ENCODE measurements at places on chromosomes 2 and 18. TPM values are rescaled to one million over a fixed set of nuclear protein-coding genes. Genes with fewer than 3 reads are reported as not detected.

The SERPINB13 gene
- not detected for total RNA-seq

The PPP4R3B gene
- total RNA-seq: 69.9 TPM

The HTR2B gene
- 0.14 TPM for total RNA-seq

The ADGRF3 gene
- 0.35 TPM for total RNA-seq

The ALPP gene
- not detected for total RNA-seq

The KCNE4 gene
- 7.4 TPM for total RNA-seq

The POU3F3 gene
- not detected for total RNA-seq

The FAM110C gene
- 41.8 TPM for total RNA-seq

- no peak for DNase-seq
Measured at GRCh38 chr2:101698844-101699754, 1.6 kb downstream of the MAP4K4 start.

DNA sequence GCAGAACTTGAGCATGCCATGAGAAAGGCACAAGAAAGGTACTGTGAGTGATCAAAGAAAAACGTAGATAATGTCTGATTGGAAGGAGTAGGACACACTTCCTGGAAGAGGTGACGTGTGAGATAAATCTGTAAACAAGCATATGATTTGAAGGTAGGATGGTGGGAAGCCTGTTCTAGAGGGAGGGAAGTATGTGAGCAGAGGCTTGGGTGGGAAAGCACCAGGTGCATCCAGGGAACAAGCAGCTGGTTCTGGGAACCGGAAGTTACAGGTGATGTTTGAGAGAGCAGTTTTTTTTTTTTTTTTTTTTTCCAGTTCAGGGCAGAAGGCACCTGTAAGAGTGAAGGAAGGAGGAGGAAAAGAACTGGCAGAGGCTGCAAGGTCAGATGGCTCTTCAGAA is 116.6 kb upstream of the EFEMP1 start:
- DNase-seq: no peak

DNA sequence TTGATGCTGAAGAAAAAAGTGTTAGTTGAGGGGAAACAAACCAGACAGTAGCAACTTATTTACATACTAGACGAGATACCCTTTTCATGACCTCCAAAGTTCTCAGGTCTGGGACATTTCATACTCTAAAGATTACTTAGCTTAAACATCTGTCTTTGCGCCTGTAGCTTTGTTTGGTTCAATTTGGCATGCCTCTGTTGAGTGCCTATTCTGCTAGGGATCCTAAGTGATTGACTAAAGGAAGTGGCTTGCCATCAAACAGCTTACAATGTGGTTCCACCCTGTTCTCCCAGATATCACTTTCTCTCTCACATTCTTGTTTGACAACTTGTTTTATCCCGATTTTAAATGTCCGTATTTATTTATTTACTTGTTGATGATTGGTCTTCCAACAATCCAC is 488.8 kb downstream of the PARD3B start:
- no peak for DNase-seq

DNA sequence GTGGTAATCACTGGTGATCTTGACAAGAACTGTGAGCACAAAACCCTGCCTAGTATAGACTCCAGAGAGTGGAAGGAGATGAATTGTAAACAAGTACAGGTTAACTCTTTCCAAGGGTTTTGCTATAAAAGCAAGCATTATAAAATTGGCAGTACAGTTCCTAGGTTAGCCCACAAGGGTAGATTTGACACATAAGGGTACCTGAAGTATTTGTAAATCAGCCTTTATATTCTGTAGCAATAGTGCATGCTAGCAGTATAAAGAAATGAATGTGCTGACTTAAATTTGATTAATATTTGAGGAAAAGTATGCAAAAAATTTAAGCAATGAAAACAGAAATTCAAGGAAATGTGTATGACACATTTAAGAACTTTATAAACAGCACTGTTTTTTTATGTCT is 42.4 kb downstream of the SP3 start:
- DNase-seq: no peak

GRCh38 chr2:220987839-220988238 is 584.3 kb downstream of the EPHA4 start:
- no peak for DNase-seq

DNA sequence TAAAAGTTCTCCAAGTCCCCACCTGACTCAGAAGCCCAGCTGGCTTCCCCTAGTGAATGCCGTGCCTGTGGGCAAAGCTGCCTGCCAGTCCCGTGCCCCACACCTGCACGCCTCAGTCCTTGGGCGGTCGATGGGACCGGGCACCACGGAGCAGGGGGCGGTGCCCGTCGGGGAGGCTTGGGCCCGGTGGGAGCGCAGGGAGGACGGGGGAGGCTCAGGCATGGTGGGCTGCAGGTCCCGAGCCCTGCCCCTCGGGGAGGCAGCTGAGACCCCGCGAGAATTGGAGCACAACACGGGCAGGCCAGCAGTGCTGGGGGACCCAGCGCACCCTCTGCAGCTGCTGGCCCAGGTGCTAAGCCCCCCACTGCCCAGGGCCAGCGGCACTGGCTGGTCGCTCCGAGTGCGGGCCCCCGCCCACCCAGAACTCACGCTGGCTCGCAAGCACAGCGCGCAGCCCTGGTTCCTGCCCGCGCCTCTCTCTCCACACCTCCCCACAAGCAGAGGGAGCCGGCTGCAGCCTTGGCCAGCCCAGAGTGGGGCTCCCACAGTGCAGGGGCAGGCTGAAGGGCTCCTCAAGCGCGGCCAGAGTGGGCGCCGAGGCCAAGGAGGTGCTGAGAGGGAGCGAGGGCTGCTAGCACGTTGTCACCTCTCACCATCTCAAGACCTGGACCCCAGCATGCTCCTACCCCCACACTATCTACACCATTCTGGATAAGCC is 215.5 kb downstream of the TNS1 start:
- DNase-seq: no peak

GRCh38 chr2:172247203-172247602 is 144.5 kb upstream of the DLX2 start:
- DNase-seq: no peak

GRCh38 chr18:28193177-28193778 is 16.3 kb upstream of the CDH2 start:
- no peak for DNase-seq

- no peak for DNase-seq
Measured at GRCh38 chr2:217258170-217258569, 398.3 kb upstream of the TNP1 start.

- no peak for DNase-seq
Measured at GRCh38 chr2:17758118-17758517, 4.2 kb downstream of the GEN1 start.

- DNase-seq: no peak
Measured at GRCh38 chr18:5431836-5432575, 111.8 kb downstream of the EPB41L3 start.

DNA sequence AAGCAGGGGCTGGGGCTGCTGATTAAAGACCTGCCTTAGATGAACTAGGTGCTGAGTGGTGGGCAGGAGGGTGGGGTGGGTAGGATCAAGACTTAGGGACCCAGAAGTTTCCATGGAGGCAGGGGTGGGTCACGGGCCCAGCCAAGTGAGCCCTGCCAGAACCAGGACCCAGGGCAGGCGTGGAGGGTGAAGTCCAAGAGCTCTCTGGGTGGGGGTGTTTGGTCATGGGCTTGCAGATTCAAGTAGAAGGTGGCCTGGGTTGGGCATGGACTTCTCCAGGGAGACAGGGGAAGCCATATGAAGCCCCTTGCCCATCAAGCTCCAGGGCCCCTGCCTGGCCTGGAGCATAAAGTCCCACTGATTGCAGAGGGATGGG is 168.8 kb downstream of the SMAD7 start:
- DNase-seq: no peak

GRCh38 chr18:57008001-57008686 is 138.7 kb upstream of the BOD1L2 start:
- no peak for DNase-seq

GRCh38 chr18:27713738-27714095 is 463.2 kb downstream of the CDH2 start:
- no peak for DNase-seq

DNA sequence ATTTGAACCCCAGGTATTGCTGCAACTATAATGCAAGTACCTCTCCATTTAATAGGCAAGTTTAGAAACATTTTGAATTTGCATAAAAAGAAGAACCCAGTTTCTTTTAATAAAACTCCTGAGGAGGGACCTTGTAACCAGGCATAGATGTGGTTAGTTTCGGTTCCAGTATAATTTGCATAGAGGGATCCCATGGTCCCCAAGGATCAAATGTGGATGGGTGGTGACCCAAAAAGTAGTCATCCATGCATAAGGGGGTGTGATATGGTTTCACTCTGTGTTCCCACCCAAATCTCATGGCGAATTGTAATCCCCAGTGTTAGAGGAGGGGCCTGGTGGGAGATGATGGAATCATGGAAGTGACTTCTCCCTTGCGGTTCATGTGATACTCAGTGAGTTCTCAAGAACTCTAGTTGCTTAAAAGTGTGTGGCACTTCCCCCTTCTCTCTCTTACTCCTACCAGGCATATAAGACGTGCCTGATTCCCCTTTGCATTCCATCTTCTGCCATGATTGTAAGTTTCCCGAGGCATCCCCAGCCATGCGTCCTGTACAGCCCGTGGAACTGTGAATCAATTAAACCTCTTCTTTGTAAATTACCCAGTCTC is 40.2 kb upstream of the SKA1 start:
- DNase-seq: no peak

GRCh38 chr2:1656326-1656960 is 87.9 kb downstream of the PXDN start:
- no peak for DNase-seq

DNA sequence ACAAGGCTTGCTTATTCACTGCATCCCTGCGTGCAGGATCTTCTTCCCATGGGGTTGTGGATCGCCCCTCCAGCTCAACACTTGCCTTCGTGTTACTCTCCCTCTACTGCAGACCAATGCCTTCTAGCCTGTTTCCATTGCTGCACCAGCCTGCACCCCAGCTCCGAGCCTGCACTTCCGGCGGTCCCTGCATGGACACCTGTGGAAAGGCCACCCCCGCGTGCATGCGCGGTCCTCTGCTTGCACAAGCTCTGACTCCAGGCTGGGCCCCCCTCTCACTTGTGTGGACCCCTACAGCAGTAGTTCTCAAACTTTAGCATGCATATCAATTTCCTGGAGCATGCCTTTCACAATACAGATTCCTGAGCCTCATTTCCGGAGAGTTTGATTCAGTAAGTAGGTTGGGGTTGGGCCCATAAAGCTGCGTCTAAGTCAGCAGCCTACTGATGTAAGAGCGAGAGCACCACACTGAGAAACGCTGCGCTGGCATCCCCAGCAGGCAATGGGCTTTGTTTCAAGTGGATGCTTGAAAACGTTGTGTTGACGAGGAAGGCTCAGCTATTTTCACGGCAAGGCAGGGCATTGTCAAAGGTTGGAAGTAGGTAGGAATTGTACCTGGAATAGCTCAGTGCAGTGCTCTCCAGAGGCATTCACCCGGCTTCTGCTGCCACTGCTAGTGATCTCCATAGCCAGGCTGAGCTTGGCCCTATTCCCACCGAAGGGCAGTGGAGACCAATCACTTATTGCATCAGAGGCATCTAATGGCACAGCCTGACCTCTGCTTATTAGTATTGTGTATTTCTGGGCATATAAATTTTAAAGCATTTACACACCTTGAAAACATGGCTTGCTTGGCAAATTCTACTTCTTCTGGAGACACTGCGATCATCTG is 32.6 kb downstream of the CREG2 start:
- DNase-seq: no peak

- DNase-seq: no peak
Measured at GRCh38 chr2:45748239-45748638, 96.8 kb downstream of the PRKCE start.

- no peak for DNase-seq
Measured at GRCh38 chr2:227617316-227618230, at the start of gene SCYGR4. Gene SCYGR4, plus strand, starts transcription at chr2:227617498. Its CDS starts 0 bp downstream, at chr2:227617498.

DNA sequence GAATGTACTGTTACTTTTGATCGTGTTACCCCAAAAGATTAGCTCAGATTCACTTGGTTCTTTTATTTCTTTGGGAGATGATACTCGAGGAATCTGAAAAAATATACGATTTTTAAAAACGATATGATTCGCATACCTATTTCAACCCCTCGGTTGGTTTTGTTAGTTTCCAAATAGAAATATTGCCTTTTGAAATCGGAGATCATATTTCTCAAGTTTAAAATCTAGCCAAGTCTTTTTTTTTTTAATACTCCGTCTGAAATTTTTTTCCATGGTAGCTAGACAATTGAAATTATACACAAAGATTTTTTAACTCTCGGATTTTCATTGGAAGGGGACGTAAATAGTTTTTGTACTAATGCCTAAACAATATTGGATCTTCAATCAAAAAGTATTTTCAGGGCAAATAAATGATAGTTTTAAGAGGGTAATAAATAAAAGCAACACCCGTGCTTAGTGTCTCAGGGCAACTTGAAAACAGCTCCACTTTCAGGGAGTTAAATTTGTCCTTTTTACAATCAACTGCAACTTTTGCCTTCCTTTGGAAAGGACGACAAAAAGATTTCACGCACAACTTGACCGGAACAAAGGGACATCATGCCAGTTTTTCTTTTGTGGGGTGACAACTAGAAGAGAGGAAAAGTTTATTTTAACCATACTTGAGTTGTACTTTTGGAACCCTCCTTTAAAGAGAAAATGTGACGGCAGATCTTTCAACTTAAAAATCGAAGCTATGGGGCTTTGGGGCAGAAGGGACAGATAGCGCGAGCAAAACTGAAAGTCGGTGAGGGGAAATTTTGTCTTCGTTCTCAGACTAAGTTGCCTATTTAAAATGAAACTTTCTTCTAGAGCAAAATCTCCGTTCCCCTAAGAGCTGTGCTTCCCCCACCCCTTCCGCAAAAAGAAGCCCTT is 5.8 kb upstream of the ONECUT2 start:
- DNase-seq: no peak

- DNase-seq: no peak
Measured at GRCh38 chr18:62857263-62857976, 142.1 kb downstream of the PHLPP1 start.

DNA sequence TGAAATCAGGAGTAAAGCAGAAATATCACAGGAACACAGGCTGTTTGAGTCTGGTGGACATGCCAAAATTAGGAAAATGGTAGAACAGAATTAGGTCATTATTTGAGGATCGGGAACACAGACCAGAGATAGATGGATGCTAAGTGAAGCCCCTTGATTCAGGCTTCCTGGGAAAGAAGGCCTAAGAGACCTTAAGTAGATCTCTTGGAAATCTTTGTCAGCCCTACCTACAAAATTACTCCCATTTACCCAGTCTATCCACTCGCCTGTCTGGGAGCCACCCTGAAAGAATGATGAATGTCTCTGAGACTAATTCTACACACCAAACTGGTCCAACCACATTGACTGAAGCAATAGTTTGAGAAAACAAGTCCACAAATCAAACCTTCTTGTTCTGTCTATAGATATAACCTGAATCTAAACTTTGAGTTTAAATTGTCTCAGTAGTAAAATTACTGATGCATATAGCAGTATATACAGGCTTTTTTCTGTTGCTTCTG is 36.6 kb upstream of the TANK start:
- no peak for DNase-seq

GRCh38 chr2:191363267-191363666 is 118.1 kb downstream of the MYO1B start:
- no peak for DNase-seq

DNA sequence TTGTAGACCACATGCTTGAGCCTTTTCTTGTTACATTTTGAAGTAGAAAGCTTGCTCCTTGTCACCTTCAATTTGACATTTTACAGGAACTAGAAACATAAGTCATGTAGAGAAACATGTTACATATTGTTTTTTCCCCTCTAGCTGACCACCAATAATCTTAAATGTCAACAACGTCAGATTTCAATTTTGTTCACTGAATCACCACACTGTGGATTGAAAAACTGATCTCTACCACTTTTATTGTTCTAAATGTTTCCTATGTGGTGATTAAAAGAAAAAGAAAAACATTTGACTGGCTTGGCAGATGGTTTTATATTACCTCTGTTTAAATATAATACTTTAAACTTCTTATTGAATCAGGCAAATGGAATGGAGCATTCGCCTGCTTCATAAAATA is 87.7 kb downstream of the DSEL start:
- no peak for DNase-seq

Data from mucosa of gallbladder (tissue), 1 donor.